ENCODE measurements at places on chromosomes 3 and 15.

DNA sequence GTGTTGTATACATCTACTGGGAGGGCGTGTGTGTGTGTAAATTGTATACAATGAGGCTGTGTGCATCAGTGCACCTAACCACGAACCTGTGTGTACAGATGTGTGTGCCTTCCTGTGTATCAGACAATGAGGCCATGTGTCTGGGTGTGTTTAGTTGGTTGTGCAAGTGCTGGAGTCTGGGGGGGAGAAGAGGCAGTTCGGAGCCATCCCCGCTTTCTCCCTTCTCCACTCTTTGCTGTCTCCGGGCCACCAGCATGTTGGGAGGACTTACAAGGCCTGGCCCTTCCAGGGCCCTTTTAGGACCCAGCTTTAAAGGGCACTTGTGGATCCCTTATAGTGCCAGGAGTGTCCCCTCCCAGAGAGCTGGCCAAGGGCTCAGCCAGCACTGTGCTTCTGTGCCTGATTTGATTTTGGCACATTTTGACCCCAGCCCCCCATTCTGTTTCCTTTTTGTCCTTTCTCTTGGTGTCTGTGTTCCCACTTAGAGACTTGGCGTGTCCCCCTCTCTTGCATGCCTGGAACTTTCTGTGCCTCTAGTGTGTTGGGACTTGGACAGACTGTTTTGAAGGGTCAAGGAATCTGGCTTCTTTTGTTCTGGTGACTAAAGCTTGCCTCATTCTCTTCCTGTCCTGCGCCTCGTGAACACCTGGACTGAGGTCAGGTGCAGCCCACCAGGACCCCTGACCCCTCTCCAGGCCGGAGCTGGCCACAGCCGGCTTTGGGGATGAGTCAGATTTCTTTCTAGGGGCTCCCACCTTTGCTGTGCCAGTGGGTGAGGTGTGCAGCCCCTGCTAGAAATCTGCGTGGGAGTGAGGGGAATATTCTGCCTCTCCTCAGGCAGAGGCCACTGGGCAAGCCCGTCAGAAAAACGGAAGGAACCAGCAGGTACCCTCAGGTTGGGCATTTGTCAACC, 1.5 kb downstream of the CTDSPL start:
- no peaks in the 10 kb centered on the region for H3K36me3 ChIP-seq
- peaks cover 21% of the 10 kb centered on the region for H3K4me1 ChIP-seq
- peak overlapping the region; percentile 62 for H3K27ac ChIP-seq
- H3K4me3 ChIP-seq, result peak overlapping the region; percentile 60

DNA sequence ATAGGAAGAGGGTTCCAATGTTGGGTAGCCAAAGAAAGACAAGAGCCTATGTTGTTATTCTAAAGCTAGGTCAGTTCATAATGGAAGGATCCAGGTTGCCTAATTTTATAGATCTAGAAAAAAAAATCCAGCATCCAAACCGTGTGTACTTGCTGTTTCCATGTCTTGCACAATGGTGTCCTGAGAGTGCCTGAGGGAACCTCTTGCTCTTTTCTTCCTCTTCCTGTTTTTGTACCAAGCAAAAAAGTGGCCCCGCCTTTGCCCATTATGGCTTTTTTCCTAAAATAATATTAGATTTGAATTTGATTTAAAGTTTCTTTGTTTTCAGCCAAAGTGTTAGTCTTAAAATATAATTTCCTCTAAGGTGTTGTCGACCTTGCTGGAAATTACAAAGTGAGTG, 224.4 kb downstream of the RYR3 start:
- H3K27ac ChIP-seq, result no peak overlapping the region
- H3K36me3 ChIP-seq, result no peaks in the 10 kb centered on the region
- H3K4me3 ChIP-seq, result no peak overlapping the region
- H3K27me3 ChIP-seq, result no peaks in the 10 kb centered on the region
- no peak for DNase-seq
- no peaks in the 10 kb centered on the region for H3K4me1 ChIP-seq

GRCh38 chr3:151871639-151872468, 1.6 kb upstream of the SUCNR1 start:
- H3K27ac ChIP-seq, result peak overlapping the region; percentile 9
- H3K4me1 ChIP-seq, result no peaks in the 10 kb centered on the region
- no peak for DNase-seq

DNA sequence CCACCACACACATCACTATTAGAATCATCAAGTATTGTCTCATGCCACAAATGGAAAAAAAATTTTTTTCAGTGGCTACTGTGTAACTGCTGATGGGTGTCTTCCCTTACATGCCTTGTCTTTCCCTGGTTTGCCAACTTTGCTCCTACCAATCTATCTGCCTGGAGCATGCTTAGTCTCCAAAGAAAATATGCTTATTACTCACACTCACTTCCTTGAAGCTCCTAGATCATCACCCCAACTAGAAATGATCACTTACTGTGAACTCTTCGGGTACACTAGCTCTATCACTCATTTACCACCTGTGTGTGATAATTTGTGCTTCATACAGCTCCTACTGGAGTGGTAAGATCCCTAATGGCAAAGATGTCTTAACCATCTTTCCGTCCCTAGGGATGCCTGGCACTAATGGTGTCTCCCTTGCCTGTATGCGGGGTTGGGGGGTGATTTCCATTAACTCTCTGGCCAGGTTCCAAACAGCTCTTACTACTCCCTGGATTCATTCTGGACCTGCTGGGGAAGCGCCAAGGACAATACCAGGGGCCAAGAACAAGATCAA, 799 bp downstream of the VPS33B start:
- peaks cover 4% of the 10 kb centered on the region for H3K4me1 ChIP-seq
- peak overlapping the region; percentile 91 for H3K4me3 ChIP-seq
- DNase-seq, result no peak
- no peak overlapping the region for H3K27ac ChIP-seq
- H3K36me3 ChIP-seq, result no peaks in the 10 kb centered on the region

DNA sequence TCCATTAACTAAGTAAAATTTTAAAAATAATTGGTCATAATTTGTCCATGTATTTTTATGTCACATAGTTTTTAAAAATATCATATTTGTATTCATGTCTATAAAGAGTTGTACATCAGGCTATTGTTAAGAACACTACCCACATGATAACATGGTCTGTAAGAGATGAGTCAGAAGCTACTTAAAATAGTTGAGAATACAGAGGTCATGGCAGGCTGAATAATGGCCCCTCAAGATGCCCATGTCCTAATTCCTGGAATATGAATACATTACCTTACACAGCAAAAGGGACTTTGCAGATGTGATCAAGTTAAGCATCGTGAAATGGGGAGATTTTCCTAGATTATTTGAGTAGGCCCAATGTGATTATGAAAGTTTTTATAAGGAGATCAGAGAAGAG, 782.9 kb upstream of the GOLIM4 start:
- no peaks in the 10 kb centered on the region for H3K27me3 ChIP-seq
- H3K4me1 ChIP-seq, result peaks cover 5% of the 10 kb centered on the region
- no peaks in the 10 kb centered on the region for H3K36me3 ChIP-seq
- H3K4me3 ChIP-seq, result no peak overlapping the region
- DNase-seq, result no peak
- H3K27ac ChIP-seq, result no peak overlapping the region

GRCh38 chr15:99931703-99932603, 198.7 kb upstream of the LYSMD4 start:
- DNase-seq, result no peak
- H3K27me3 ChIP-seq, result no peaks in the 10 kb centered on the region
- no peaks in the 10 kb centered on the region for H3K36me3 ChIP-seq
- no peak overlapping the region for H3K27ac ChIP-seq

- no peaks in the 10 kb centered on the region for H3K4me1 ChIP-seq
- no peaks in the 10 kb centered on the region for H3K27me3 ChIP-seq
- H3K36me3 ChIP-seq, result no peaks in the 10 kb centered on the region
- H3K27ac ChIP-seq, result no peak overlapping the region
- no peak overlapping the region for H3K4me3 ChIP-seq
Observed at GRCh38 chr15:29252234-29252633, 17.4 kb downstream of the NSMCE3 start.

GRCh38 chr15:60371175-60372051, 26.4 kb downstream of the ANXA2 start:
- no peaks in the 10 kb centered on the region for H3K27me3 ChIP-seq
- peak; percentile 79 for DNase-seq
- H3K36me3 ChIP-seq, result no peaks in the 10 kb centered on the region
- peaks cover 21% of the 10 kb centered on the region for H3K4me1 ChIP-seq

DNA sequence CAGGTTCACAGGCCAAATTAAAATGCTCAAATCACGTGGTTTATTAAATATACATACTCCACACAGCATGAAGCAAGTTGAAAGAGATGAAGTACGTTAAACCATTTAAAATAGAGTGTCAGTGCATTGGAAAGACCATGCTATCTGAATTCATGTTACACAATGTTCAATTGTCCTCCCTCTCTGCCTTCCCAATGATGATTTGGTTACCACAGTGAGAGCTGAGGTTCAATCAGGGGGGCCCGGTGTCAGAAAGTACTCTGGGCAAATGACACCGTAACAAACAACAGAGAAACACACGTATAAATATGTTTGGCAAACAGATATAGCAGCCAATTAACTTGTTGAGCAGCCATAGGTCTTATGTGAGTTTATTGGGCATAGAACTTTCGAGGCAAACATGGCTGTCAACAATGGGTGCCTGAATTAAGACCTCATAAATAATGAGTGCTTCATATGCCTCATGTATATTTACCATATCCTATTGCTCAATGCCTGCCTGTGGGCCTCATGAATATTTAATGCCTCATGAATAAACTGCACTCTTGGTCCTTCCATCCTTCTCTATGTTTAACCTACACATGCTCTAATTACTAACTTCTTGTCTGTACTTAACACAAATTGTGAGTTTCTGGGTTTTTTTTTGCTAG, 641.5 kb downstream of the PLOD2 start:
- no peak overlapping the region for H3K27ac ChIP-seq
- H3K4me1 ChIP-seq, result no peaks in the 10 kb centered on the region
- H3K36me3 ChIP-seq, result no peaks in the 10 kb centered on the region
- H3K27me3 ChIP-seq, result no peaks in the 10 kb centered on the region
- DNase-seq, result no peak

- H3K27me3 ChIP-seq, result no peaks in the 10 kb centered on the region
- no peaks in the 10 kb centered on the region for H3K4me1 ChIP-seq
- no peak for DNase-seq
- no peak overlapping the region for H3K4me3 ChIP-seq
- H3K36me3 ChIP-seq, result no peaks in the 10 kb centered on the region
- no peak overlapping the region for H3K27ac ChIP-seq
Observed at GRCh38 chr15:25465835-25466234, 27.0 kb upstream of the UBE3A start.

GRCh38 chr15:88535100-88535499, 11.4 kb downstream of the DET1 start:
- H3K27me3 ChIP-seq, result no peaks in the 10 kb centered on the region
- no peaks in the 10 kb centered on the region for H3K36me3 ChIP-seq
- H3K27ac ChIP-seq, result no peak overlapping the region
- H3K4me1 ChIP-seq, result no peaks in the 10 kb centered on the region
- no peak for DNase-seq

DNA sequence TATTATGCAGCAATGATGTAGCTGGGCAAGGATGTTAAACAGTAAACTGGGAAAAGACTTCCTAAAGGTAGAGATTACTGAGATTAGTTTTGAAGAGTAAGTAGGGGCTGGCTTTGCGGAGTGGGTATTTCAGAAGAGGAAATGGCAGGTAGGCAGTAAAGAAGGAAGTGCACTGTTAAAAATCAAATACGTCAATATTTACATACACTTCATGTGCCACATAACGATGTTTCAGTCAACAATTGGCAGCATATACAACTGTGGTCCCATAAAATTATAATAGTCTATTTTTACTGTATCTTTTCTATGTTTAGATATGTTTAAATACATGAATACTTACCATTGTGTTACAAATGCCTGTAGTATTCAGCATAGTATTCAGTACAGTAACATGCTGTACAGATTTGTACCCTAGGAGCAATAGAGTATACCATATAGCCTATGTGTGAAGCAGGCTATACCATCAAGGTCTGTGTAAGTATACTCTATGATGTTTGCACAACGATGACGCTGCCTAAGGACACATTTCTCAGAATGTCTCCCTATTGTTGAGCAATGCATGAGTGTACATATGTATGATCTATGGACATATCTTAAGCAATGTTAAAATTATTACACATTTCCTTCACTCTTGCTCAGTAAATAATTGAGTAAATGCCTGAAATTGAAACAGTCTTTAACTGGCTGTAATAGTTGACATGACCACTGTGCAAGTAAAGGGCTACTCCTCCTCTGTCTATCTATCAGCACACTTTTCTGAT, 196.7 kb downstream of the ISL2 start:
- no peak overlapping the region for H3K4me3 ChIP-seq
- no peaks in the 10 kb centered on the region for H3K27me3 ChIP-seq
- DNase-seq, result peak; percentile 38
- H3K27ac ChIP-seq, result peak overlapping the region; percentile 39

- H3K27ac ChIP-seq, result no peak overlapping the region
- H3K4me3 ChIP-seq, result no peak overlapping the region
- DNase-seq, result no peak
- H3K4me1 ChIP-seq, result no peaks in the 10 kb centered on the region
Observed at GRCh38 chr3:49883998-49884397, 14.3 kb upstream of the CAMKV start.

DNA sequence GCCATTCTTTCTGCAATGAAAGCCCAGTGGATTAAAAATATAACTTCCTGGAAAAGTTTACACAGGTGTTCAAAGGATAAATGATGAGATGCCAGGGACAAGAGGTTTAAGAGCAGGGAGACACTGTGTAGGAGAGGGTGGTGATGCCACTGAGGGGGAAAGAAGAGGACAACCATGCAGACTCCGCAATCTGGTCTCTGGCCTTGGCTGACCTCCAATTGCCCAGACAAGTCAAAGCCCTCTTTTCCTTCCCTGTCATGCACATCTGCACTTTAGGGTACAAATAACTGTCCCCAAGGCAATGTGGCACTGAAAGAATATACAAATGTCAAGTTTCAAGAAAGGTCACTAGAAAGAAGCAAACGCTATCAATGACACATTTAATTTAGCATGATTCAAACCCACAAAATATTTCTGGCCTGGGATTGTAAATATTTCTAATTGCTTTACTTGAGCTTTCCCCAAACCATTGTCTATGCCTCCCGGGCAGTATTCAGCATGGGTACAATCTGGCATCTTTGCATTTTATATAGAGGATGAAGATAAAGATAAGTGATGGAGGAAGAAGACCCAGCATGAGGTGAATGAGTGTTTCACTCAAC, 319.4 kb downstream of the PLCL2 start:
- H3K4me1 ChIP-seq, result no peaks in the 10 kb centered on the region
- no peak overlapping the region for H3K27ac ChIP-seq
- no peak for DNase-seq
- no peak overlapping the region for H3K4me3 ChIP-seq
- H3K27me3 ChIP-seq, result no peaks in the 10 kb centered on the region
